NB4 (cell line): ENCODE measurements at places on chromosomes 12 and 14.
A peak's percentile ranks its signal among the peaks of the same experiment; 100 is the strongest.

DNA sequence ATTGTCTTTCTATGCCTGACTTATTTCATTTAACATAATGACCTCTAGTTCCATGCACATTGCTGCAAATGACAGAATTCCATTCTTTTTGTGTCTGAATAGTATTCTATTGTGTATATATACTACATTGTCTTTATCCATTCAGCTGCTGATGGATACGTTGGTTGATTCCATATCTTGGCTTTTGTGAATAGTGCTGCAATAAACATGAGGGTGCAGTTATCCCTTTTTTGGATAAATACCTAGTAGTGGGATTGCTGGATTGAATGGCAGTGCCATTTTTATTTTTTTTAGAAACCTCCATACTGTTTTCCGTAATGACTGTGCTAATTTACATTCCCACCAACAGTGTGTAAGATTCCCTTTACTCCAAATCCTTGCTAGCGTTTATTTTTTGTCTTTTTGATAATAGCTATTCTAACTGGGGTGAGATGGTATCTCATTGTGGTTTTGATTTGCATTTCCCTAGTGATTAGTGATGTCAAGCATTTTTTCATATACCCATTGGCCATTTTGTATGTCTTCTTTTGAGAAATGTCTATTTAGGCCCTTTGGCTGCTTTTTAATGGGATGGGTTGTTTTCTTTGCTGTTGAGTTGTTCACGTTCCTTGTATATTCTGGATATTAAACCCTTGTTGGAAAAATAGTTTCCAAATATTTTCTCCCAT is 2.3 kb downstream of the OAS2 start:
- no peak for DNase-seq

GRCh38 chr12:114681116-114681871 is 2.7 kb downstream of the TBX3 start:
- peak; percentile 25 for DNase-seq

DNA sequence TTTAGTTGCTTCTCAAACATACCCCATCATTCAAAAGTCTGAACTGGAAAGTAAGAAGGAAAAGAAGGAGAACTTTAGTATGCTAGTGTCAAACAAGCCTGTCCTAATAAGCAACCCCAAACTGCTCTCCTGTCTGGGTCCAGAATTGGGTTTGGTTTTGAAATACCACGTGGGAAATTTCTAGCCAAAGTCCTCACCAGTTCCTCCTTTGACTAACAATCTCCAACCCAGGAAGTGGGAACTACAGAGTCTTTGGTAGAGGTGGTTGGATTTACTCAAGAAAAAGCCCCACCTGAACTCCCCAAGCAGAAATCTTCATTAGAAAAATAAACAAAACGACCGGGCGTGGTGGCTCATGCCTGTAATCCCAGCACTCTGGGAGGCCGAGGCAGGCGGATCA is 17.4 kb upstream of the EIF4B start:
- DNase-seq = no peak

DNA sequence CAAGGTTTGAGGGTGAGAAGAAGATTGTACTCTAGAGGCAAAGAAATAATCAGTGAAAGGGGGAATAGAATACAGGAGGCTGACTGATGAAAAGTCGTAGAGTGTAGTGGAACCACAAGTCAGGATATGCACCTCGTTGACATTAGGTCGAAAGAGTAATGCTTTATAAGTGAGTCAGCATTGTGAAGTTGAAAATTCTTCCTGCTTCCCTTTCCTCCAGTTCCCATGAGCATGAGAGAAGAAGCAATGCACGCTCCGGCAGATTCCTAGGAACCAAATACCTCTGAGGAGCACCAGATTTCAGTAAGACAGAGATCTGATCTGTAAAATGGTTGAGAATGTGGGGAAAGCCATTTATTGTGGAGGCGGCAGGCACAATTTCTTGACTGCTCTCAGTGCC is 16.5 kb downstream of the CCER1 start:
- no peak for DNase-seq

DNA sequence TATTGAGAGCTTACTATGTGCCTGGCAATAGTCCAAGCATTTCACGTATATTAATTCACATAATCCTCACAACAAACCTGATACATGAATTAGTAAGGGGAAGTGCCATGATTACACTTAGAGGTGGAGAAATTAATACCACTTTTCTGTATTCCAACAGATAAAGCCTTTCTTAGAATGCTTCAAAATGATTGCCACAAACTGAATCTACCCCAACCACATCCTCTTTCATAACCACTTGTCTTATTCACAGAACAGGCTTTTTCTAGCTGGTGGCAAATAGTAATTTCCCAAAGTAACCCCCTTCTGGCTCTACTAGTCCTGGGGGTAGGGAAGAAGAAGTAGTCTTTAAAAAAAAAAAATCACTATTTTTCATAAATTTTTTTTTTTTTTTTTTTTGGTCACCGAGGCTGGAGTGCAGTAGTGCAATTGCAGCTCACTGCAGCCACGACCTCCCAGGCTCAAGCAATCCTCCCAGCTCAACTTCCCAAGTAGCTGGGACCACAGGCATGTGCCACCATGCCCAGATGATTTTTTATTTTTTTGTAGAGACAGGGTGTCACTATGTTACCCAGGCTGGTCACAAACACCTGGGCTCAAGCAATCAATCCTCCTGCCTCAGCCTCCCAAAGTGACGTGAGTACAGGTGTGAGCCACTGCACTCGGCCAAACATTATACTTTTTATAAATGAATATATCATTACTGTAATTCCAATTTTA is 59.0 kb upstream of the ARID2 start:
- peak; percentile 93 for DNase-seq

GRCh38 chr12:55072083-55072482 is 52.3 kb downstream of the NEUROD4 start:
- DNase-seq = peak; percentile 65

- no peak for DNase-seq
Measured at GRCh38 chr14:38959021-38959420, 144.0 kb downstream of the SEC23A start.

DNA sequence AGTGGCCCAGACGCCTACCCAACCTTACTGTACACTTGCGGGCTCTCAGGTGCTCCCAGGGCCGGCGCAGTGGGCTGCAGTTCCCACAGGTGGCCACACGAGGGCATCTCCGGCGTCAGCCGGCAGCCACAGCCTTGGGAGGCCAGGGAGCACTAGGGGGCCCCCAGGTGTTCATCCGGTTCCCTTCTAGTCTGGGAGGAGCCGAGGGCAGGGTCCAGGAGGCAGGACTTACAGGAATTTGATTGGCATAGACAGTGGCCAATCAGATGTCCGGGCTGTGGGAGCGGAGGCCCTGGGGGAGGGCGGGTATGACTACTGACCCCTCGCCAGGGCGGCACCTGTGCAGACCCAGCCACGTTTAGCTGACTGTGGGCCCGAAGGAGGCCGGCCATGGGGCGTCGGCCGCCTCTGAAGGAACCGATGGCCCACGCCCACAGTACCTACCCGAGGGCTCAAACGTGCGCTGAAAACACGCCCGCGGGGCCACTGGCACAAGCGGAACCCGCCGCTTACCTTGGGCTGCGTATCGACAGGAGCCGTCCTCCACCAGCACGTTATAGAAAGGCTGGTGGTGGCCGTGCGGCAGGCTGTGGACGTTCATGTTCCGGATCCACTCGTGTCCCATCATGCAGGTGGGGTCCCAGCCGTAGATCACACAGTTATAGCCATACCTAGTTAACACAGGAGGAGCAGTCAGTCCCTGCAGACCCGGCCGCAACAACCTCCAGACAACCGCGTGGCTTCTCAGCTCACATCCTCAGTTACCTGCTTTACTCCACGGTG is 34.8 kb downstream of the FBXO21 start:
- peak; percentile 70 for DNase-seq

DNA sequence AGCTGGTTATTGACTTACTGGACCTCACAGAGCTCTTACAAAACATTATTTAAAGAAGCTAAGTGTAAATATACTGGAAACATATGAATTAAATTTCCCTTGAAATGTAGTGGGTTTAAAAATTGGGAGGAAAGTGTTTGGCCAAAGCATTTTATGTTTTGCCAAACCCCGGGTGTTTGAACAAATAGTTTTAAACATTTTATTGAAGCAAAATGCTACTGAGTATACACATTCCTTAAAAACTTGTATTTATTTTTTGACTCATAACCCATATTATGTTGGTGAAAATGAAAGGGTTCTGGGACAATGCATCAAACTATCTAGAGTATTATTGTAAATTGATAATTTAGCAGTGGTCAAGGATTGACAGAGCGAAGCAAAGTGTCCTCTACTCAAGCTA is 1048.5 kb downstream of the SLC6A15 start:
- no peak for DNase-seq

GRCh38 chr12:6684609-6685008 is 4.6 kb downstream of the ZNF384 start:
- DNase-seq = peak; percentile 75

- DNase-seq = no peak
Measured at GRCh38 chr14:87055007-87055406, 938.0 kb downstream of the GALC start.

DNA sequence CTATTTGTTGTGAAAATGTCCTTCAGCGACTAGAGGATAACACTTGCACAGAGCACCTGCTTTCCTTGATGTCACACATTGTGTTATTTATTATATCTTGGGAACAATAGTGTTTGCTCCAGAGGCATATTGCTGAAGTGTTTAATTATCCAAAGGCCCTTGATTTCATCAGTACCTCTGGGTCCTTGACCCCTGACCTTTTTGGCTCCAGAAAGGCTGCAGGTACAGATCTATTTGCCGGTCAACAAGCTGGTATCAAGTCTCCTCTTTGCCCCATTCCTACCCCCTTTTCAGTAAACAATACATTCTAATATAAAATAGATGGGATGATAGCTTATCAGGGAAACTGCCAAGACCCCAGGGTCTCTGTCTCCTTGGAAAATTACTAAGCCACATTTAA is 206.8 kb downstream of the DACT1 start:
- DNase-seq = no peak

DNA sequence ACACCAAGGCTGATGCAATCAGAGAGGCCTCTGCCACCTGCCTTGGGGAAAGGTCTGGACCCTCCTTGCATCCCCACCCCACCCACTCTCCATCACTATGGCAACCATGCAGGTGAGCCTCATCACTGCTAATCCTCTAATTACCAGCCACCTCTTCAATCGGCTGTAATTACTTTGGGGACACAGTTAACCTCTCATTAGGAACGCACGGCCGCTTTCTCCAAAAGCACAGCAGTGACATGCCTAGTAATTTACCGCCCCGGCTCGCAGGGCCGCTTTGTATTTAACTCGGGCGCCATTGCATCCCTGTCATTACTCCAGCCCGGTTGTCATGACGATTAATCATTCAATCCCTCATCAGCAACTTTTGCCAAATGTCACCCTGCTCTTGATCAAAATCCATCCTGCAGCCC is 36.3 kb upstream of the FAM222A start:
- DNase-seq = no peak

- peak; percentile 45 for DNase-seq
Measured at GRCh38 chr12:56634242-56634836, 4.2 kb upstream of the BAZ2A start.

GRCh38 chr14:103552846-103553210 is 9.6 kb downstream of the BAG5 start:
- DNase-seq = no peak

- no peak for DNase-seq
Measured at GRCh38 chr12:10030446-10030845, at the start of gene CLEC9A. Gene CLEC9A (plus strand): TSS chr12:10030682. CDS start chr12:10052688, 22,006 bp downstream.

- DNase-seq = no peak
Measured at GRCh38 chr12:23113781-23114180, 488.8 kb downstream of the ETNK1 start.

GRCh38 chr12:125271892-125272291 is 206.7 kb downstream of the AACS start:
- no peak for DNase-seq

DNA sequence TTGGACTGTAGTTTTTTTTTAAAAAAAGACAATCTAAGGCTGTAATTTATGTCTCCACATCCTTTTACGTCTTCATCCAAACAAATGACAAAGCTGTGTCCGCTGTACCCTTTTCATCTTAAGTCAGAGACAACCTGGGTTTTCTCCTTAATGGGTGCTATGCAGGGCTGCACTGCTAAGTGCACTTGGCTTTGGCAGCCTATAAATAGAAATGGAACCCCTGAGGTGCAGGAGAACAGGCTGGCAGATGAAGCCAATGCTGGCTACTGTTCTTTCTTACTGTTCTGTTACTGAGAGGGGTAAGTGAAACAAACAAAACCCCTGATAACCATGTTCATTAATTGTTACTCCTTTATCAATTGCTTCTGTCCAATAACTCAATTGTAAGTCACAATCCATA is 47.1 kb upstream of the KICS2 start:
- no peak for DNase-seq

DNA sequence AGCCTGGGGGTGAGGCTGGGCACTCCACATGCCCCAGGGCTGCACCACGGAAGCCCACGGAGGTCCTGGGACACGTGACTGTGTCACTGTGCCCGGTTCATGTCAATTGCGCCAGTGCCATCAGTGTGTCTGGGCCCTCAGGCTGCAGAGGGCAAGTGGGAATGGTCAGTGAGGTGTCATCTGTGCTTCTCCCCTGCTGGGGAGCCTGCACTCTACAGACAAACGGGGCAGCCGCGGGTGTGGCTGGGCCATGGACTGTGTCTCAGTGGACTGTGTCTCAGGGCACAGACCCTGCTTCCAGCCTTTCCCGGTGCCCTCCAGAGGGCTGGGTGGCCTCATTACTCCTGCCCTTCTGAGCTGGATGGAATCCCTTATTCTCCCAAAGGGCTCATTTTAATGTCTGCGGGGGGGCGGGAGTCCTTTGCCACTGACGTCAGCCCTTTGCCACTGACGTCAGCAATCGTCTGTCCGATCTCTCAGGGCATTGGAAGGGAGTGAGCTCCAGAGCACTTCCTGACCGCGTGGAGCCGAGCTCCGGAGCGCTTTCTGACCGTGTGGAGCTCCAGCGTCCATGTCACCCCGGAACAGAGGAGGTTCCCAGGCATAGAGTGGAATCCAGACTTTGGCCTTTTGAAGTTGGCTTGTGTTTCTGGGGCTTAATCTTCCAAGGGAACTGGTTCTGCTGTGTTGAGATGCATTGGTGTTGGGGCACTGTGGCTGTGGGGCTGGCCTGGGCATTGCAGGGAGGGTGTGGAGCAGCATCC is 72.4 kb downstream of the ADGRD1 start:
- DNase-seq = no peak

DNA sequence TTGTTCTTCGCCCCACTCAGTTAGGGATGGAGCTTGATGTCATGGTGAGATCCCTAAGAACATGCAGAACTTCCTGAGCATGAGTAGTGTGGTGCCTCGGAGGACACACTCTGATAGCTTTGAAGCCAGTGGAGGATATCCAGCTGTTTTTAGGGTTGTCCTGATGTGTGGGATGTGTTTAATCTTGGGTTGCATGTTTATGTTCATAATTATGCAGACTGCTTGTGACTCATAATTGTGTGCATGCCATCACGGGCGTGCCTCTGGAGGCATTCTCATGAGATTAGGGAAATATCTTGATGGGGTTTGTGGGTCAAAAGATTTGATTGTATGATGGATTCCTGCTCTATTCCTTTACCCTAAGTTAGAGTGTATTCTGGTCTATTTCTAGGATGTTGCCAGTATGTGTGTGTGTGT is 267.4 kb upstream of the PELI2 start:
- DNase-seq = no peak

GRCh38 chr12:76014007-76014406 is 17.6 kb downstream of the PHLDA1 start:
- DNase-seq = no peak
